ENCODE measurements at places on chromosomes 5 and 9.

- DNase-seq: no peak
Observed at GRCh38 chr9:107755246-107755645, 265.7 kb upstream of the KLF4 start.

GRCh38 chr9:98974994-98975712 lies 31.4 kb downstream of the COL15A1 start:
- DNase-seq: no peak

DNA sequence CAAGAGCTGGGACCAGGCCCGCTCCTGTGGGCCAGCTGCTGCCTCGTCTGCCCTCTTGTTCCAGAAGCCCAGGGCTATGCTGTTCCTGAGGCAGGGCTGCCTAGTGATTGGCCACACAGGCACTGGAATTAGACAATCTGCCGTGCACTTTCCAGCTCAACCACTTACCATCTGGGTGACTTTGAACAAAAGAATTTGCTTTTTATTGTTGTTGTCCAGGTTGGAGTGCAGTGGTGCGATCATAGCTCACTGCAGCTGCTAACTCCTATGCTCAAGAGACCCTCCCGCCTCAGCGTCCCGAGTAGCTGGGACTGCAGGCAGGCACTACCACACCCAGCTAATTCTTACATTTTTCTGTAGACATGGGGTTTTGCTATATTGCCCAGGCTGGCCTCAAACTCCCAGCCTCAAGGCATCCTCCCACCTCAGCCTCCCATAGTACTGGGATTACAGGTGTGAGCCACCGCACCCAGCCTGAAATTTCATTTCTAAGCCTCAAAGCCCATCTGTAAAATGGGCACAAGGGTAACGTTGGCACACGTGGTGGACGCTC lies 1.2 kb upstream of the NEK6 start:
- peak; percentile 70 for DNase-seq

DNA sequence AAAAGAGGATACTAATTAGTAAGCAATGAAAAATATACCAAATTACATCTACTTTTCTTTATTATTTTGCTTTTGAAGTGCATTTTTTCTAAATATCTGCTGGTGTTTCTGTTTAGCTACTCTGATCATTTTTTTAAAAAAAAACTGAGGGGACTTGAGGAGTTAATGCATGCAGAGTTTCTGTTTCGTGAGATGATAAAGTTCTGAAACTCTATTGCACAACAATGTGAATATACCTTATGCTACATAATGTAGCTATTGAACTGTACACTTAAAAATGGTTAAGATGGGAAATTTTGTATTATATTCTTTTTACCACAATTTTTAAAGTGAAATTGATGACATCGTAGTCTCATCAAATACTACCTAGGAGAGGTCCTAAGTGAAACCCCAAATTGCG lies 288.3 kb upstream of the NR4A3 start:
- DNase-seq: no peak

DNA sequence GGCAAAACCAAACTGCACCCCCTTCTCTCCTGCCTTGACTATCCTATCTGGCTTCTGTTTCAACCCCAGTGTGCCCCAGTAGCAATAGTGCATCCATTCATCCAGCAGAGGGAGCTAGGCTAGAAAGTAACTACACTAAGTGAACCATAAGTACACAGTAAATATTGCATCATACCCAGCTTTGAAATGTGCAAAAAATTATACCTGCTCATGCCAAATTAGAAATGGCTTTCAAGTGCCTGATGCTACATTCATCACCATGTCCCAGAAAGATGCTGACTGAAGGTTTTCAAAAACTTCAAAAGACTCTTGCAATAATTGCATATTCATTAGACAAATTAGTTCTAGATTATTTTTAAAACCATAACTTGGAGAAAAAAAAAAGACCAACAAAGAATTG lies 153.5 kb downstream of the PRELID2 start:
- DNase-seq: peak; percentile 48

- DNase-seq: no peak
Observed at GRCh38 chr9:134044944-134045343, 19.7 kb downstream of the BRD3OS start.

- DNase-seq: no peak
Observed at GRCh38 chr5:148488757-148489156, 105.0 kb downstream of the FBXO38 start.

DNA sequence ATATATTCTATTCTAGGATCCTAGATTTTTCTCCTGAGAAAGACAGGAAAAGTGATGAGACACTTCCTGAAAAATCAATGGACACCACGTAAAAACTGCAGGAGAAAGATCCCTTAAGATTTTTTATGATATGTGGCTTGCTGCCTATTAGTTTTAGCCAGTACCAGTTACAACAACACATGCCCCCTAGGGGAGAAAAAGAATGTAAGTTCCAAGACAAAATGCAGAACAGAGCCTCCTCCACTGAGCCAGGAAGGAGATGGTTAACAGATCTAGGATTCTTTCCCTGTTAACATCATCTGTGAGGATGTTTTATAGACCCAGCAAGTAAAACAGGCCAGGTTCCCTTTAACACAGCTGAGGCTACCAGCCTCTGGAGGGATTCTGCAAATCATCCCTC lies 574.7 kb downstream of the TLE4 start:
- DNase-seq: no peak

- no peak for DNase-seq
Observed at GRCh38 chr5:15137414-15137813, 265.8 kb upstream of the ANKH start.

GRCh38 chr5:109247986-109248385 lies 161.8 kb downstream of the PJA2 start:
- no peak for DNase-seq

GRCh38 chr5:8585230-8586018 lies 716.5 kb downstream of the MTRR start:
- DNase-seq: no peak

- DNase-seq: no peak
Observed at GRCh38 chr5:91514400-91514799, 131.3 kb upstream of the ARRDC3 start.
